CD4-positive, alpha-beta T cell treated with Interleukin-17A for 1 hour (primary cell): ENCODE measurements at places on chromosomes 12 and 14.

DNA sequence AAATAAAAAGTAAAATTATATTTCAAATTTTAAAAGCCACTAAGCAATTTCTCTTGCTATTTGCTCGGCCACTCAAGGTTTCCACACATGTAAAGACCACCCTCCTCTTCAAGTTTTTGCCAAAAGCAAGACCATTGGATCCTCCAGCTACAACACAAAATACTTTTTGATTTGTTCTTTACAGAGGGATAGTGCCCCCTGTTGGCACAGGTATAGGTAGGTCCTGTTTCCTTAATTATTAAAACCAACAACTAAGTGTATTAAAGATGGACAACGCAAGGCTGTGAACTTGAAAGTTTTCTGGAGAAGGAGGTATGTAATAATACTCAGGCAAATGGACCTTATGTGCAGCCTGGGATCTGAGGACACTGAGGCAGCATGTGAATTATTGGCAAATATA lies 23.8 kb downstream of the ATP6V1D start:
- peak; percentile 24 for DNase-seq

- peak; percentile 12 for DNase-seq
Measured at GRCh38 chr12:30822385-30823155, 67.8 kb upstream of the CAPRIN2 start.

DNA sequence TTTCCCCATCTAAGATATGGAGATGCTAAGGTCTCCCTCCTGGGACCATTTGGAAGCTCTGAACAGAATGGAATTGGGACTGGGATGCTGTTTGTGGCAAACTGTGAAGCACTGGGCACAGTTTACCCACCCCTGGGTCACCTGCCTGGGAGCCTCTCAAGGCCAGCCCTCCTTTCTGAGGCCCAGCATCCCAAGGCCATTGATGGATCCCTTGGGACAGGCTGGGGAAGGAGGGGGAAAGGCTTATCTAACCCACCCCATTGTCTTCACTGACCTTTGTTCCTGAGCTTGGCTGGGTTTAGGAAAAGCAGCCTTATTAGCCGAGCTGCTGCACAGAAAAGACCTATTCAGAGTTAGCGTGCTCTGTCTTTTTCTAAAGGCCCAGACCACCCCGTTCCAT lies 5.2 kb downstream of the CCDC85C start:
- DNase-seq, result no peak

GRCh38 chr12:124651516-124652273 lies 84.3 kb upstream of the NCOR2 start:
- no peak for DNase-seq

DNA sequence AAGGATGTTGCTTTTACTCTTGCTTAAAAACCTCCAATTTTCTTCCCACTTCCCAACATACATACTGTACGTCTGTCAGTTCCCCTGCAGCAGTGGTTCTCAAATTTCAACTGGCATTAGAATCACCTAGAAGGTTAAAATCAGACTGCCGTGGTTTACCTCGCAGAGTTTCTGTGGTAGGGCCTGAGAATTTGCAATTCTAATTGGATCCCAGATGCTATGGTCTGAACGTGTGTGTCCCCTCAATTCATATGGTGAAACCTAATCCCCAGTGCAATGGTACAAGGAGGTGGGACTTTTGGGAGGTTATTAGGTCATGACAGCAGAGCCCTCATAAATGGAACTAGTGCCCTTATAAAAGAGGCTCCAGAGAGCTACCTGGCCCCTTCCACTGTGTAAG lies 226.9 kb downstream of the CRADD start:
- DNase-seq, result no peak

- no peak for DNase-seq
Measured at GRCh38 chr12:26473291-26473690, 277.9 kb downstream of the SSPN start.
